ENCODE measurements at places on chromosomes 7 and 10.

GRCh38 chr10:62327885-62328284, 46.3 kb upstream of the ZNF365 start:
- DNase-seq = no peak

DNA sequence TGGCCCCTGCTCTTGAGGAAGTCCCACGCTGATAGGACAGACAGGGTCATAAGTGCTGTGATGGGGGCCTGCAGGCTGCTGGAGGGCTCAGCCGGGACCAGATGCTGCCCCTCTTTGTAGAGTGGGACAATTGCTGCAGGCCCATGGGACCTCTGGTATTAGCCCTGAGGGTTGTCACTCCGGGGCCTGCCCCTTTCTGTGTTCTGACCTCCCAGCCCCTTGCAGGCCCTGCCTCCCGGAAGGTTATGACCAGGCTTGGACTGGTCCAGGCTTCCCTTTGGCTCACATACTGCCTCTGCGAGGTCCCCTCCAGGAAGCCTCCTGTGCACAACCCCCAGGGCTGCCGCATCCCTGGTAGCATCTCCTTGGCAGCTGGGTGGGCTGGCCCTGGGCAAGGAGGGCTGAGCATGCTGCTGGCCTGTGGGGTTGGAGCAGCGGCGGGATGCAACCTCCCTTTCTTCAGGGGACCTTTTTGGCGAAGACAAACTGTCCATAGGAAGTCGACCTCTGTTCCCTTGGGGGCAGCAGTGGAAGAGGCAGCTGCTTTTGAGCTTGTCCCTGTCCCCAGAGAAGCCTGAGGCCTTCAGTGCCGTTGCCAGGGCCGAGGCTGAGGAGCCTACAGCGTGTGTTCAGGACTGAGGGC, 8.8 kb downstream of the LIMK1 start:
- peak; percentile 81 for DNase-seq

GRCh38 chr7:30433082-30433481, 45.5 kb downstream of the NOD1 start:
- no peak for DNase-seq

DNA sequence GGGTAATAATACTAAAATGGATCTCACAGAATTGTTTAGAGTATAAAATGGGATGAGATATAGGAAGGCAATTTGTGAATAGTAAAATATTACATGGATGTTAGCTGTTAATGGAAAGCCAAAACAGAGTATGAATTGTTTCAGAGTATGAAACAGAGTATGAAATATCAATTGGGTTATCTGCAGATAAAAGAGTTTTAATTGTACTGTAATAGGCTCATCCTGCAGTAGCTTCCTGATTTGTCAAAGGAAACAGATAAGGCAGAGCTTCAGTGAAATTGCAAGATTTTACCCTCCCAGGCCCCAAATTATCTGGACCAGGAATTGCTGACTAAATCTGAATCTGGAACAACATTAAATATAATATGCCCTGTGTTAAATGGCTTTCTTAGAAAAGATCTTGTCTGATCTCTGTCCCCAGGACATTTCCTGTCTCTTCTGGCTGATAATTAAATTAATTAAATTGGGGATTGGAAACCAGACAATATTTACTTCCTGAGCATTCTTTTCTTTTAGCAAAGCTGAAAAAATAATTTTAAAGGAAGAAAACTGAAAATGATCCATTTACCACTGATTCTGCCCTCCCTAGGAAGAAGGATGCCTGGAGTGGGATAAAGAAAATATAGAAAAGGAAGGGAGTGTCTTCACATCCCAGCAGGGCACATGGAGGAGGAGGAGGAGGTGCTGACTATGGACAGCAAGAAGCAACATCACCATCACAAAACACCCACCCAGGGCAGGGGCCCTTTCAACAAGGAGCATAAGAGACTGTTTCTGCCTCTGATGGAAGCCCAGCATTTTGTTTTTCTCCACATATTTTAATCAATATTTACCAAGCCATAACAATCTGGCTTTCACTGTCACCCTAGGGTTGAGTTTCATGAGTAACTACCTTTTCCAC, 18.5 kb downstream of the PTN start:
- no peak for DNase-seq

DNA sequence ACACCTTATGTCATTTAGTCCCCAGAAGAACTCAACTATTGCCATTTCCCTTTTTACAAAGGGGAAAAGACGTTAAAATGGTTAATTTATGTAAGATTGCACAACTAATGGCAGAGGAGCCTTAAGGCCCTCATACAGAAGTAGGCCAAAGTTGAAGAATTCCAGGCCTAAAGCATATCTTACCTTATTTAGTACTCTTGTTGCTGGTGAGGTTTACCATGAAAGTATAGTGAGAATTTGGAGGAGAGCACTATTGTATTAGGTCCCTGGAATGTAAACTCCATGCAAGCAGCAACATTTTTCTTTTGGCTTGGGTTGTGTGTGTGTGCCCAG, 731 bp upstream of the CRPPA start:
- DNase-seq = peak; percentile 2

DNA sequence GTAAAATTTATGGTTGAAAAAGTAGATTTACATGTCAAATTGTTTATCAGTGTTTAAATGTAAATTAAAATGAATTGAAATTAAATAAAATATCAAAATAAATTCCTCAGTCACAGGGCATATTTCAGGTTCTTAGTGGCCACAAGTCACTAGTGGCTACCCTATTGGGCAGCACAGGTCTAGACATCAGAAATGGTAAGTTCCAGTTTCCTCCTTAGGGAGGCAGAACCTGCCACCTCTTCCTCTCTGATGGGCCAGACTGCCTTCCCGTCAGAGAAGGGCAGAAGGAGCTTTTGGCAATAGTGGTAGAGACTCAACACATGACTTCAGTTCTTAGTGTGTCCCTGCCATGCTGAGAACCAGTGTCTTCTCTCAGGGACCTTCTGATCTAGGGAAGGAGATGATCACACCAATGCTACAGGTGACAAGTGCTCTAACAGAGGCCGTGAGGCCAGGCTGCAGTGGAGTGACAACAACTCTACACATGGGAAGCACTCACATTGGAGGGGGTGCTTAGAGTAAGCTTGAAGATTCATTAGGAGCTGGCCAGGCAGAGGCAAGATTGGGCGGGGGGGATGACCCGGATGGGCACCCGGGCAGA, 14.4 kb upstream of the PCBD1 start:
- DNase-seq = no peak

DNA sequence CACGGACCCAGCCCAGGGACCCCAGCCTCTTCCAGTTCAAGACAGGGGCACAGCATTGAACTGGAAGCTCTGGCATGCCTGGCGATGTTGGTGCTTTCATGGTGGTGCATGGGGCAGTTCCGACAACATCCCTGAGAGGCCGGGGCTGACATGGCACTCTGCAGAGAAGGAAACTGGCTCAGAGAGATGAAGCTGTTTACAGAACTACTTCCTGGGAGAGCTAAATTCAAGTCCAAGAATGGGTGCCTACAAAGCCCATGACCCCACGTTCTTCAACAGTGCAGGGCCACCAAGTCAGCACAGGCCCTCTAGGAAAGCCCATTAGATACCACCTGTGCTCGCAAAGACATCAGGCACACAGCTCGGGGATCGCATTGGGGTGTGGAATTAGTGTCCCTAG, 470.9 kb upstream of the MGMT start:
- DNase-seq = no peak

DNA sequence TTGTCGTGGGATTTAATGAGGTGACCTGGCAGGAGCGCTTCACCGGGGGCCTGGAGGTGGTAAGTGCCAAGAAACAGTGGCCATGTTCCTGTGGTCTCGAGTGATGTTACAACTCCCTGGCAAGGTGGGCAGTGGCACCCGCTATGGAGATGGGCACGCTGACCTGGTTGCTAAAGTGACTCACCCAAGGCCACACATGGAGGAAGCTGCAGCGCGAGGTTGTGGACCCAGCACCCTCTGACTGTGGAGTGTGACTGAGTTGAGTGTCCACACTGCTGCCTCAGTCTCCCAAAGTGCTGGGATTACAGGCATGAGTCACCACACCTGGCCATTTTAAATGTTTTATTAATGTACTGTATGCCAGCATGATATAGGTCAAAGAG, 73.2 kb downstream of the RGS10 start:
- DNase-seq = no peak

- no peak for DNase-seq
These were observed 238.2 kb upstream of the NEBL start for GRCh38 chr10:21135023-21135931.

DNA sequence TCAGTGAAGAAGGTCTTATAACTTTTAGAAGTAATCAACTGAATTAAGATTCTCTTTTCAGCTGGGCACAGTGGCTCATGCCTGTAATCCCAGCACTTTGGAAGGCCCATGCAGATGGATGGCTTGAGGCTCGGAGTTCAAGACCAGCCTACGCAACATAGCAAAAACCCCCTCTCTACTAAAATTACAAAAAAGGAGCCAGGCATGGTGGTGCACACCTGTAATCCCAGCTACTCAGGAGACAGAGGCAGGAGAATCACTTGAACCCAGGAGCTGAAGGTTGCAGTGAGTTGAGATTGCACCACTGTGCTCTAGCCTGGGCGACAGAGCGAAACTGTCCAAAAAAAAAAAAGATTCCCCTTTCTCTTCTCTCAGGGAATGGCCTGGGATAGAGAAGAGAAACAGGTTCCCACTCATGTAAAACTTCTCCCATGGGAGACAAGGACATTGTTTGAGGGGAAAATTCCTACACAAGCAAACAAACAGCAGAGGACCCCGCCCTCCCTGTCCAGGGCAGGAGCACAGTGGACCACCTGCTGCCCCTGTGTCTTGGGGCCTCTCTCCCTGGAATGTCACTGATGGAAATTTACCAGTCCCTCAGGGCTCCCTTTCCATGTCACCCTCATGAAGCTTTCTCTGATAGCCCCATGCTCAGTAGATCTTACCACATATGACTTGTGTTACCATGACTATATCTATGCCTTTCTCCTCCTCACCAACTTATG, 5.6 kb downstream of the IL2RA start:
- no peak for DNase-seq

- no peak for DNase-seq
These were observed 12.7 kb downstream of the CUL1 start for GRCh38 chr7:148711191-148712102.

- DNase-seq = no peak
These were observed 7.2 kb upstream of the OGDH start for GRCh38 chr7:44599222-44599621.

DNA sequence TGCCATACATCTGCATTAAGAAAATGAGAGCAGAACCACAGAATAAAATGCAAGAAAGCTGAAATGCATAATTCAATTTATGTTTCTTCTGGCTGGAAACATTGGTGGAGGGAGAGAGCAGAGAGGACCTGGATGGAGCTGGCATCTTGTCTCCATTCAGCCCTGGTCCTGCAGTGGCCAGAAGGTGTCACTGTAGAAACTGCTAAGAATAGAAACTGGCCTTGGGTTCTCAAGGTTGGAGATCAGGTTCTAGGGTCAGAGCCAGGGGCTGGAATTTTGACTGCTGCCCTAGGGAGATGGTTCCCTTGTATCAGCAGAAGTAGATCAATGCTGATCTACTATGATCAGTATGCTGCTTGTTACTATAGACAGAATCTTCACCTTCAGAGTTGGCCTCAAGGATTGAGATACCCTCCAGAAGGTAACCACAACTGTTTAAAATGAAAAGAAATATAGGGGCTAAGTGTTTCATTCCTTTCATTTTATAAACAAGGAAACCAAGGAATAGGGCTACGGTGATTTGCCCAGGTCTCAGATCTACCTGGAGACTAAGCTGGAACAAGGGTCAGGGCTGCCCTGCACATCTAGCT, 13.1 kb downstream of the TAS2R41 start:
- DNase-seq = no peak

DNA sequence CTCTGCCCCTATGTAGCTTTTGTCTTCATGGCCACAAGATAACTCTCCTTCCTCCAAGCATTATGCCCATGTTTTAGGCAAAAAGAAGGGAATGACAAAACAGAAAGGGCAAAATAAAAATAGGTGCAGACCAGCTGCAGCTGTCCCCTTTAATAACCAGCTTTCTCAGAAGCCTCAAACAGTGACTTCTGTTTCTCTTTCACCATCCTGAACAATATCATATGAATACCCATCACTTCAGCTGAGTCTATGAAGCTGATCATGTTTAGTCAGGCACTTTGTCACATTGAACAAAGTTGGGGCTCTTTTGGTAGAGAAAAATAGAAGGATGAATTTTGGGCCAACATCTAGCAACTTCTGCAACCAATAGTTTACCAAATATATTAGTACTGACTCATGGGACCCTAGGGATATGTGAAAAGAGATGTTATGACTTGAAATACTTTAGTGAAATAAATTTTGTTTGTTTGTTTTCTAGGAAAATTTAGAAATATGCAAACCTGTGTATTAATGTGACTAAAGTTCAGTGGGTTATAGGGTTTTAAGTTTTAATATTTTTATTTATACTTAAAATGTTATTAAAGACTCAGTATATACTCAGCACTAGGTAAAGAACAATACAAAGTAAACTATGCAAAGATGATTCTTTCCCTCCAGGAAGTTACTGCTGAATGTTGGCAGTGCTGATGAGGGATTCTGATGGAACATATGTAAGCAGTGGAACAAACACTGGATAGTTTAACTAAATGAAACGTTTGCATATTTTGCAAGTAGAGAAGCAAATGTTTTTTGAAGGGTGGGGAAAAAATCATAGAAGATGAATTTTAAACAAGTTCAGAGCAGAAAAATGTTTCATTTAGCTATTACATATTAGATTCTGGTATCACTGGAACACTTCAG, 133.7 kb downstream of the FOXP2 start:
- DNase-seq = no peak
